ENCODE measurements at places on chromosomes 13 and 19. TPM values are rescaled to one million over a fixed set of nuclear protein-coding genes. Genes with fewer than 3 reads are reported as not detected.

- DNase-seq: no peak
These were observed 633 bp downstream of the MYH14 start for GRCh38 chr19:50204081-50204428.

DNA sequence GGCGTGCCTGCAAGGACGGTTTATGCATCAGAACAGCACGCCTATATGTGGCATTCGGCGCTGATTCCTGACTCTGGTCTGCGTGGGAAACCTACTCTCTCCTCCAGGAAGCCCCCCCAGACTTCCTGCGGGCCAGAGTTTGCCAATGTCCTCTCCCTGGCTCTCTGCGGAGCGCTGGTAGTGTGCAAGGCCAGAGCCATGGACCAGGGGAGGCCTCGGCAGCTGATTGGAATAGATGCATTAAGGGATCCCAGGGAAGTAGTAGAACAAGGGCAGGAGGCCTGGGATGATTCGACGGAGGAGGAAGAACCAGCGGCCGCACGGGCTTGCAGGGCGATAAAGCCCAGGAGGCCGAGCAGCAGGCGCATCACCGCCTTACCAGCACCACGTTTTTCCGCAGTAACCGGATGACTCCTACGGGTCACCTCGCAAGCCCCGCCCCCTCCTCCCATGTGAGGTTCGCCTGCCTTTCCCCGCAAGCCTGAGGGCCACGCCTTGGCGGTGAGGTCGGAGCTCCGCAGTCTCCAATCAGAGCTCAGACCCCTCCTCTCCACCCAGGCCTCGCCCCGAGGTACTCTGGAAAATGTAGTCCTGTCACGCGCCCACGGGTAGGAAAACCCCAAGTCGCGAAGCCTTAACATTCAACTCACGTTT, 5.0 kb downstream of the CLEC11A start:
- DNase-seq: peak; percentile 99

DNA sequence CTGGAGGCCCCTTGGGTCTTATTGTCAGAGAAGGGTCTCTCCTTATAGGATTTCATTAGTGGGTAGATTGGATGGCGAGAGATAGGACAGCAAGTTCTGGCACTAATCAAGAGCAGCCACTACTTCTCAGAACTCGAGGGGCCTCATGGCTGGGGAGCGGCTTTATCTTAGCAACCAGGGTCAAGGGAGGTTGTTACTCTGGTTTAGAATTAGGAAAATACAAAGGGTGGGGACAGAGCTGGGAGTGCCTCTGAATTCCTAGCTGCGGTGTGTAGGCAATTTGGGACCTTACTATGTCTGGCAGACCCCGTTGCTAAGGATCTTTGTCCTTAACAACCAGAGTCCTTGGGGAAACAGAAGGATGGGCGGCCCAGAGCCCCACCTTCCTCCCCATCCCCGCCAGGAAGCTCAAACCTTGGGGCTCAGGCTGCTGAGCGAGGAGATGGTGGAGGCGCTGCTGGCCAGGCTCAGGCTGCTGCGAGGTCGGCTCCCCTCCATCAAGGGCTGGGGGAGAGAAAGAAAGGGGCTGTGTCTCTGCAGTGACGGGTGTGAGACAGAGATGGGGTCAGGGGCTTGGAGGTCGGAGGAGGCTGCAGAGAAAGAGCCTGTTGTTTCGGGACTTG, 1.2 kb downstream of the PLEKHA4 start:
- DNase-seq: no peak

- DNase-seq: peak; percentile 64
These were observed 64.5 kb upstream of the MED4 start for GRCh38 chr13:48159401-48159800.

GRCh38 chr13:33183431-33184111, 102.0 kb downstream of the STARD13 start:
- no peak for DNase-seq

- DNase-seq: no peak
These were observed 80.9 kb upstream of the UQCRFS1 start for GRCh38 chr19:29293736-29294342.

DNA sequence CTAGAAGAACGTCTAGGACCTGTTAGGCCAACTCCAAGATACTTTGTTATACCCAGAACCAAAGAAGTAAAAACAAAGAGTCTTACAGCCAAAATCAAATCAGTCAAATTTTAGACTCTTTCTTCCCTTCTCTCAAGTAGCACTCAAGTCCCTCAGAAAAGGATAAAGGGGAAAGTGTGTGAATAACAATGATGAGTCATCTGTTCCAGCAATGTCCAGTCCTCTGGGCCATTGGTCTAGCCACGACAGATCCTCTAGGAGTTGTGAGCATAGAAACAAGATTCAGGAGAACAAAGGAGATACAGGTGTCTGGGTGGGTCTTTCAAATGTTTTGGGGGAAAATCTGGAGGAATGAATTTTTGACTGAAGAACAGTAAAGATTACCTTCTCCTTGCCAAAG, 36.3 kb downstream of the STOML3 start:
- no peak for DNase-seq

- DNase-seq: no peak
These were observed 98.4 kb downstream of the WDFY2 start for GRCh38 chr13:51682686-51683085.

- no peak for DNase-seq
These were observed 18.5 kb downstream of the TNFRSF19 start for GRCh38 chr13:23588666-23589065.

DNA sequence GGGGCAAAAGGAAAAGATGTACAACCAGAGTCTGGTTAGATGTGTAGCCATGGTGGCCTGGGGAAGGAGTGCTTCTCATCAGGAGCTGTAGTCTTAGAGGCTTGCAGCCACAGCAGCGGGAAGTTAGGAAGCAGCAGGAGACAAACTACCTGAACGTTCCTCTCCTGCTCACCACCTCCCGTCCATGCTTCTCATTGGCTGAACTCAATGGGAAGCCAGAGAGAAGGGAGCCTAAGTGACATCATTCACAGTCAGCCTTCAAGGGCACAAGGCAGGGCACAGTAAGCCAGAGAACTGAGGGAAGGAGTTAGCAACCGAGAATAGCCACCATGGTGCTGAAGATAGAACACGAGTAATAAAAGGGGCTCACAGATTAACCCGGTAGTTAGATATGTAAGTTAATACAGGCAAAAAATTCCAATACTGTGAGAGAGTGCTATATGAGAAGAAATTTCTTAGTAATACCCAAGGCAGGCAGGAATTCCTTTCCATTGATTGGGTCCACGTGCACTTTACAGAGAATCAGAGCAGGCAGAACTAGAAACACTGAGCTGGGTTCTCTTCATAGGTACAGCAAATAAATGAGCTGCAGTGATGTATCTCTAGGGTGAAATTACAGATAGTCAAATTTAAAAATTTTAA, 391.5 kb upstream of the DACH1 start:
- DNase-seq: peak; percentile 82

- peak; percentile 31 for DNase-seq
These were observed 110.7 kb downstream of the SOX1 start for GRCh38 chr13:112177450-112178288.

DNA sequence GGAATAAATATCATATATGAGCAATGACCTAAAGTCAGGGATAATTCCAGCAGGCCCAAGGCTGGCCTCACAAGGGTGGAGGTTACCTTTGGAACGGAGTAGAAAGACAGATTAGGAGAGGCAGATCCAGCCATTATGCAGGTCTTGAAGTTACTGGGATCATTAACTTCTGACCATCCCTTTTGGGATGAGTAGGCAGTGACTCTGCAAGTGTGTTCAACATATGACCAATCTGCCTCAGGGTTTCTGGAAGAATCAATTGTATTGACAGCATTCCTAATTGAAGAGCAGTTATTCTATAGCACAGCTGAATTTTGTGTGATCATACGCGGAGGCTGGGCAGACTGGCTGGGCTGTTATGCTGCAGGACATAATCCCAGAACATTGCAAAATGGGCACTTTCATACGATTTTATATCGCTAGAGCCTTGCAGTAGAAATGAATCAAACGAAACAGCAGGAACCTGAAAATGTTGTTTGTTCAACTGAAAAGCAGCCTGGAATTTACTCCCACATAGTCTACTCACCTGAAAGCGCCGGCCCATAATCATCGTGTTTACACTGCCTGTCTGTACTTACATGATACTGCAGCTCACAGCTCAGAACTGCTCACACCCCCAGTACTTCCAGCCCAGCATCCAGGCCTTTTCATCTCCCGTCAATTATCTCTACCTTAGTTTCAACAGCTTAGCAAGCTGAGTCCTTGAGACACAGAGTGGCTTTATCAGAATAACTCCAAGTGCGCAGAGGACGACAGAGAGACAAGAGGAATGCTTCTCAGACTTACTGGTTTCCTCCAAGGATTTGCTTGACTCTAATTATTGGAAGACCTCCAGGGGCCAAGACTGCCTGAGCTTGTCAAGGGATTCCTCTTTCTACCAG, 556.1 kb downstream of the EFNB2 start:
- no peak for DNase-seq

GRCh38 chr19:13834244-13835069, 39.2 kb downstream of the ZSWIM4 start:
- DNase-seq: peak; percentile 58

DNA sequence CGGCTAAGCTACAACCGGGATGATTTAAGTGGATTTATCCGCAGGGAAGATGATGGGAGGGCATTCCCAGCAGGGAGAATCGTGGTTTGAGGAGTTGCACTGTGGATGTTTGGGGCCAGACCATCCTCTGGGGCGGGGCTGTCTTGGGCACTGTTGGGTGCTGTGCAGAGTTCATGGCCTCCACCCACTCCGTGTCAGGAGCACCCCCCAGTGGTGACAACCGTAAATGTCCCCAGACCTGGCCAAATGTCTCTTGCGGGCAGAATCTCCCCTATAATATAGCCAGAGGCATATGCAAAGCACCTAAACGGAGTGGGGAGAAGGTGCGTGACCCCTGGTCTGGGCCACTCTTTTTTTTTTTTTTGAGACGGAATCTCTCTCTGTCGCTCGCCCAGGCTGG, 40.2 kb downstream of the SMIM24 start:
- peak; percentile 93 for DNase-seq

- no peak for DNase-seq
These were observed 499.4 kb upstream of the ARGLU1 start for GRCh38 chr13:107067381-107067780.

GRCh38 chr13:39159393-39159792, 121.1 kb downstream of the NHLRC3 start:
- no peak for DNase-seq

- peak; percentile 58 for DNase-seq
These were observed 109.7 kb downstream of the NUFIP1 start for GRCh38 chr13:44879452-44880058.

GRCh38 chr19:13101590-13102415, 855 bp downstream of the LYL1 start:
- no peak for DNase-seq

GRCh38 chr19:42926781-42927180, 9.1 kb upstream of the PSG6 start:
- no peak for DNase-seq

GRCh38 chr13:25847635-25848626, 203.9 kb downstream of the SHISA2 start:
- DNase-seq: no peak

WASF3 gene
- total RNA-seq: 38.0 TPM

LGI4 gene
- total RNA-seq: 0.37 TPM

ZNF626 gene
- 25.1 TPM for total RNA-seq

MIR17HG gene
- 23.0 TPM for total RNA-seq

LIM2 gene
- not detected for total RNA-seq

MYO1F gene
- total RNA-seq: 0.57 TPM

LILRA5 gene
- total RNA-seq: not detected

MUC16 gene
- total RNA-seq: 0.23 TPM

ZNF793 gene
- 16.9 TPM for total RNA-seq

All from endodermal cell (in vitro differentiated cells).